WERI-Rb-1 (cell line): ENCODE measurements at places on chromosomes 1 and 21.

- DNase-seq, result no peak
These were observed 104.7 kb downstream of the SNX7 start for GRCh38 chr1:98766255-98766654.

DNA sequence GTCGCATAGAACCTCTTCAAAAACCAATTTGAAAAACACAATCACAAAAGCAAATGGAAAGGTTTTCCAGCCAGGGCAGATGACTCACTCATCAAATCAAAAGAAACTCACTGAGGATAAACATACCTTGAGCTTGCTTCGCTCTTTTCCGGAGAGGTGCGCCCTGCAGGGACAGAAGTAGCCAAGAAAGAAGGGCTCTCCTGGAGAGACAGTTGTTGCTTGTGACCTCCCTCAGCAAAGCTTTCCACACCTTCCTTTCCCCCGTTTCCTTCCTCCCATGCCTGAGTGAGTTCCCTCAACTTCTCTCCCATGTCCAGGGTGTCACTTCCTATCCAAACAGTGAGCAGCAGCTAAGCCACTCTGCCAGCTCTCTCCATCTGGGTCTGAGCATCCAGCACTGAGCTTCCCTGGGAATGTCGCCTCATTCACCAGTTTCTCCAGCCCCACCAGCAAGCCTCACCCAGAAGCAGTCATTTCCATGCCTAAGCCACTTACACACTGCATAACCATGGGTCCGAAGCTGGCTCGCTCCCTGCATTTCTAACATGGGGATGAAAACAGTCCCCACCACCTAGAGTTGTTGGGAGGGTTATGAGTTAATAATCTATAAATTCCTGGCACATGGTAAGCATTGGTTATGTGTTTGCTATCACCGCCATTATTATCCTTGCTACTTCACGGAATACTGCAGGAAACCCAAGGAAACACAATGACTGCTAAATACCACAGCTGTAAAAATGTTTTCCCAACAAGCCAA is 75.0 kb downstream of the PTPN14 start:
- no peak for DNase-seq

GRCh38 chr1:92016720-92017316 is 13.0 kb upstream of the EPHX4 start:
- no peak for DNase-seq

DNA sequence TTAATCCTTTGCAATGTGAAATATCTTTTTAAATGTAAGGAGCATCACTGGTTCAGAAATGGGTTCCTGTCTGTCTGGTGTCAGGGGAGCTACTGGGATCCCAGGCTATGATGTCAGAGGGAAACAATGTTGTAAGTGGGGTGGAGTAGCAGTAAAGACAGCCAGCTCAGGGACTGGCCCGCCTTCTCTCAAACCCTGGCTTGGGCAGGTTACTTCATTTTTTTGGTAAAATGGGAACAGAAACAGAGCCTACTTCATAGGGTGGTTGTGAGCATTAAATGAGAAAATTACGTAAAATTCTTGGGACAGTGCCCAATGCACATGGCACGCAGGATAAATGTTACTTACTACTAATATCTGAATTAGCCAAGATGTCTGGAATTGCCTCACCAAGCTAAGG is 30.7 kb upstream of the IL20 start:
- no peak for DNase-seq

- DNase-seq, result no peak
These were observed 86.4 kb downstream of the KCNK1 start for GRCh38 chr1:233700338-233700737.

GRCh38 chr1:74652711-74653139 is 20.9 kb downstream of the ERICH3 start:
- DNase-seq, result no peak

DNA sequence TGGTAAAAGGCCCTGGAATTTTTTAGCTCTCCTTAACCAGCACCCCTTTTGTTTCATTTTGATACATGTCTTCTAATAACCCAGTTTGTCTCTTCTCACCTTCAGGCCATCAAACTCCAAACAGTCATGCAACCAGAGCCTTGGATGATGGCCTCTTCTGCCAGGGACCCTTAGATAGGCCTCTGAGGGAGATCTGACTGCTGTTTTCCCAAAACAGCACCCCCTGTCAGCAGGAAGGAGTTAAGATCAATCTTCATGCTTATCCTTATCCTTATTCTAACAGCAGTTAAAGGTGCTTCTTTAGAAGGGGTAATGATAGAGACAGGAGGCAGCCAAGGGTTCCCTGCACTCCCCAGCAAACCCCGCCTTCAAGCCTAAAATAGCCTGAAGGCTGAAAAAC is 49.5 kb upstream of the VANGL1 start:
- DNase-seq, result no peak
